ENCODE measurements at places on chromosomes 5 and 9.
A peak's percentile ranks its signal among the peaks of the same experiment; 100 is the strongest.

- DNase-seq: no peak
Observed at GRCh38 chr5:4990462-4990861, 149.7 kb upstream of the ADAMTS16 start.

DNA sequence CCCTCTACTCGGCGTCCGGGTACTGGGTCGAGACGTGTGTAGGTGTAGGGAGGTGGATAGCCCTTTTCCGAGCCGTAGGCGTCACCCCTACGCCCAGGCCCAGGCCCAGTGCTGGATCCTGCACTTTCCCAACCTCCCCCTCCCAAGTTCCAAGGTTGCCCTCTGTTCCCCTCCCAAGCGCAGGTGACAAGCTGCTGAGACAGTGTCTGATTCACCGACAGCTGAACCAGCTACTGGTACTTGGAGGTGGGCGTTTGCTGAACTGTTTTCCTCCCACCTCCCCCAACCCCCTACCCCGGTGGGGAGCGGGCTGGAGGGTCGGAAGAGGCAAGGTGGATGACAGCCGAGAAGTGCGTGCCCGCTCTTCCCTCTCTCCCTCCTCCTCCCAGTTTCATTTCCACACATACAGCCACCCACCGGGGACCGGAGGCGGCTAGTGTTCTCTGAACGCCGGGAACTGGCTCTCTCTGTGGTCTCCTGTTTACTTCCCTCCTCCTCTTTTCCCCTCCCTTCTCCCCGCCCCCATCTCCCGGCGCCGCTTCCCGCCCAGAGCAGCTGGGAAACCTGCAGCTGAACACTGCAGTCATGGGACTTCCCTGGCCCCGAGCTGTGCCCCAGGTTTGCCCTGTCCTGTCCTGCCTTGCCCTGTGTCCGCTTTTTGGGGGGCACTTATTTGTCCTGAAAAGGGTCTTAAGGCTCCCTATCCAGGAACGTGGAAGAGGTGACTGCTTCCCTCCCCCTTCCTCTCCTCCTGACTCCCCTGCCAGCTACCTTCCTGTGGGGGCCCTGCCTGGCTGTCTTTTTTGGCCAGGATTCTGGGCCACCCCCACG lies 6.2 kb upstream of the KLF9 start:
- peak; percentile 95 for DNase-seq

DNA sequence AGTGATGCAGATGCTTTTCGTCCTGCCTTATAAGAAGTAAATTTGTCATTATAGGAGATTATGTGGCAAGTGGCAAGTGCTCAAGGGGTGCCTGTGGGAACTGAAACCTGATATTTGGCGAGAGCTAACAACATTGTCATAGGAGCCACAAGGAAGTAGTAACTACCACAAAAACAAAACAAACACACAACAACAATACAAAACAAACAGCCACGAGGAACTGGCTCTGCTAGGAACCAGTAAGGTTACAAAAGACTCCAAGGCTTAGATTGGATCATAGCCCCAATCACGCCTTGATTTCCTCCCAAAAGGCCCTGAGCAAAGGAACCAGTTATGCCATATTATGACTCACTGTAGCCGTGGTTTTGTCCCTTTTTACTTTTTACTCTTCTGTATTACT lies 1045.2 kb downstream of the CDH12 start:
- DNase-seq: no peak

DNA sequence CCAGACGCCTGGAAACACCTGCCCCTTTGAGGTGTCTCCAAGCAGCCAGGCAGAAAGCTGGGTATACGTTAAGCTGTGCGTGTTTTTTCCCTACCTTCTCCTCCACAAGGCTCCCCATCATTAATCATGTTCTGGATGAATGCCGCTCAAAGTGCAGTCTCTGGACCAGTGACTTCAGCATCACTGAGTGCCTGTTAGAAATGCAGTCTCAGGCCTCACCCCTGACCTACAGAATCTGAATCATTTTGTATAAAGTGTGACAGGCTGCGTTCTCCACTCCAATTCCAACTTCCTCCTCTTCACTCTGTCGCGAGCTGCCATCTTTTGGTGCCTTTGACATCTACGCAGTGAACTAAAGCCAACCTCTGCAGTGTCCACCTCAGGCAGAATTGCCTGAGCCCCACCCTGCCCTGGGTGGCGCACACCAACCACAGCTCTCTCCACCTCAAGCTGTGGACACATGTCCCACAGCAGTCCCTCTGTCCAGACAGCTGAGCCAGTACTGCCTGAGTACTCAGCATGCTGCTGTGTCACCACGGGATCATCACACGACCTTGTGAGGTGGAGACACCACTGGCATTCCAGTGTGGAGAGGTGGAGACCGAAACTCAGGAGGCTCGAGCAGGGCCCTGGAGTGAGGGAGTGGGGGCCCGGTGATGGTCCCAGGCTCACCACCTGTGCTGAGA lies 14.2 kb downstream of the PTPN3 start:
- DNase-seq: no peak

DNA sequence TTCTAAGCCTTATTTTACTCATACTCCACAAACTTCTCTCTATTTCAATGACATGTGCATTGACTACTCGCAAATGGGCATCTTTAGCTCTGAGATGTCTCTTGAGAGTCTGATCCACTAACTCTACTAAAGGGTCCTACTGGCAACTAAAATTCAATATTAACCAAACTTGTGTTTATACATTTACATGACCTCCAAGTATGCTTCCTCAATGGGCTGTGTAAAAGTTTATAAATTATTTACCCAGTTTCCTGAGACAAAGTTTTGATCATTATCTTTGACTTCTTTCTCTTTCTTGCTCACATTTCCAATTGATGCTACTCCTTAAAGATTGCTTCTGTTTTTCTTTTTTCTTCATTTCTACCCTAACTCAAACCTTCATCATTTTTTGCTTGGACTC lies 510.1 kb upstream of the DAB2 start:
- no peak for DNase-seq

GRCh38 chr9:101167490-101168134 lies 139.1 kb downstream of the PLPPR1 start:
- DNase-seq: peak; percentile 10

DNA sequence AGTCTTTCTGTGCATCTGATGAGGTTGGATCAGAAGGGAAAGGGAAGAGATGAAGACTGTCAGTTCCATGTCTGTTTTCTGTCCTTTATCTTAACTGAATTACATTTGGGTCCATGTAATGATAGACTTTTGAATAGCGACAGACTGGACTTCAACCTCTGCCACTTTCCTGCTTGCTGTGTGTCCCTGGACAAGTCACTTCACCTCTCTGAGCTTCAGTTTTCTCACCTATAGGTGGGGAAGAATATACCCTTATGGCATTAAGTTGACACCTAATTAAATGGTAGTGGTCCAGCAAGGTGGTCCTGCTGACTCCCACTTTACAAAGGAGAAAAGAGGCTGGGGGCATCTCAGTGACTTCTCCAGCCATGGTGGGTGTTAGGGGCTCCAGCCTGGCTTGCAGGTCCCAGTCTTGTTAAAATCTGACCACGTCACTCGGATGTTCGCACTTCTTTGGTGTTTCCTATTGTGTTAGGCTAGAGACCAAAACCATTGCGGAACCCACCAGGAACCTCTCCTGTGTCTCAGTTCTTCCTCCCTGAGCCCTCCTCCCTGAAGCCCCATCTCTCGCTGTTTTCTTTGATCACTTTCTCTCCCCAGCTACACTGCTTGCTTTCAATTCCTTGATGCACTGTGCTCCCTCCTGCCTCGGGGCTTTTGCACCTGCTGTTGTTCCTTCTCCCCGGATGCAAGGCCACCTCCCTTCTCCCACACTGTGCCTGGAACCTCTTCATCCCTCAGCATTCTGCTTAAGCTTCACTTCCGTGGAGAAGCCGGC lies 256.5 kb downstream of the NSG2 start:
- DNase-seq: no peak

GRCh38 chr9:119509291-119509905 lies 140.2 kb upstream of the BRINP1 start:
- no peak for DNase-seq

DNA sequence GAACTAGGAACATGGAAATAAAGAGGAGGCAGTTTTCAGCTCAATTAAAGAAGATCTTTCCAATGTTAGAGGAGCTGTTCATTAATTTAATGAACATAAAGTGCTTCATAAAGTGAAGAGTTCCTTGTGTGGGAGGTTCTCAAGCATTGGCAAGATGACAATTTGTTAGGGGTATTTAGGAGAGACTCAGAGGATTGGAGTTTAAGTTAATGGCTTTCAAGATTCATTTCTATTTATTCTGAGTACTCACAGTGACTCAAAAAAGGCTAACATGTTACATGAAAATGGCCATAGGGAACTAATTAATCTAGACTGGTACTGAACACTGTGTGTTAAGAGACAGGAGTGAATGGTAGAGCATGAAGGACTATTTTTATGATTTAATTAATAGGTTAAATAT lies 55.4 kb upstream of the CDH12 start:
- DNase-seq: no peak

DNA sequence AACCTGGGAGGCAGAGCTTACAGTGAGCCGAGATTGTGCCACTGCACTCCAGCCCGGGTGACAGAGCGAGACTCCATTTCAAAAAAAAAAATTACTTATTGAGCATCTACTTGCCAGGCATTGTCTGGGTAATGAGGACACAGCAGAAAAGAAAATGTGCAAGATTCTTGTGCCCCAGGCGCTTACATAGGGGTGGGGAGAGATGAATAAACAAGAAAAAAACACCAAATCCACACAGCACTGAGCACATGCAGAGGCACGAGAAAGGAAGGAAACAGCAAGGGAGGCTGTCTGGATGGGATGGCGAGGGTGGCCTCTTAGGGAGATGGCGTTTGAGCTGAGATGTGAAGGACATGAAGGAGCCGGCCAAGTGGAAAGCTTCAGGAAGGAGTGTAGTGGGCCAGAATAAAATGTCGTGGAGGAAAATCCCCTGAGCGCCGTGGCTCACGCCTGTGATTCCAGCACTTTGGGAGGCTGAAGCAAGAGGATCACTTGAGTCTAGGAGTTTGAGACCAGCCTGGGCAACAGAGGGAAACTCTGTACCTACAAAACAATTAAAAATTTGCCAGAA lies 13.9 kb downstream of the DYNC2I2 start:
- DNase-seq: no peak

Measured in Ammon's horn (tissue), 1 donor.